ENCODE measurements at places on chromosomes 12 and 14.

DNA sequence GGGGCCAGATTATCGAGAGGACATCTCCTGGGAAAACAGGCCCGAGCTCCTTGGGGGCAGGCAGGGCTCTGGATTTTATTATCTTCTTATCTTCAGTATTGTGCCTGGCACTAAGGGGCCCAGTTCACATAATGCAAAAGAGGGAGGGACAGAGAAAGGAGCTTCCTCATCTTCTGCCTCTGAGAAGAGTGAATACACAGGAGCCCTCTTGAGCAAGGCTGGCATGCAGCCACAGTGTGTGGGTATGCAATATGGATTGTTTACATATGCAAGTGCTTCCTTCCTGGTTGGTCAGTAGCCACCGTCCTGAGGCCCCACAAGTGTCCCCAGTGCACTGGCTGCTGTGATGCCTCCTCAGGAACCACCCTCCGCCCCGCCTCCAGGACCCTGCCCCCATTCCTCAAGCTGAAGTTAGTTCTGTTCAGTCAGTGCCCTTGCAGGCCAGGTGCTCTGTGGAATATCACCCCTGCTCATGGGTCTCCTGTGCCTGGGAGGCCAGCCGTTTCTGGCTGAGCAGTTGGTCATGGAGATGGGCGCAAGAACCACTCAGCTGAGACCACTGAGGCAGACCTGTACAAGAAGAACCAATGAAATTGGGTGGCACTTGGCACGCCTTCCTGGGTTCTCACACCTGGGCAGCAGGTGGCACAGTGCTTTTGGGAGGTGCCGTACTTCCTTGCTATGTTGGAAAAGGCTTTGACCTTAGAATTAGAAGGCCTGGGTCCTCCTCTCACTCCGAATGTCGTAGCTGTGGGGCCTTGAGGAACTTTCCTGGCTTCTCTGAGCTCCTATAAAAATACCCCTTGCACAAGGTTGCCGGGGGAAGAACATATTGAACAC, 35.1 kb upstream of the ACTN1 start:
- no peak for DNase-seq

DNA sequence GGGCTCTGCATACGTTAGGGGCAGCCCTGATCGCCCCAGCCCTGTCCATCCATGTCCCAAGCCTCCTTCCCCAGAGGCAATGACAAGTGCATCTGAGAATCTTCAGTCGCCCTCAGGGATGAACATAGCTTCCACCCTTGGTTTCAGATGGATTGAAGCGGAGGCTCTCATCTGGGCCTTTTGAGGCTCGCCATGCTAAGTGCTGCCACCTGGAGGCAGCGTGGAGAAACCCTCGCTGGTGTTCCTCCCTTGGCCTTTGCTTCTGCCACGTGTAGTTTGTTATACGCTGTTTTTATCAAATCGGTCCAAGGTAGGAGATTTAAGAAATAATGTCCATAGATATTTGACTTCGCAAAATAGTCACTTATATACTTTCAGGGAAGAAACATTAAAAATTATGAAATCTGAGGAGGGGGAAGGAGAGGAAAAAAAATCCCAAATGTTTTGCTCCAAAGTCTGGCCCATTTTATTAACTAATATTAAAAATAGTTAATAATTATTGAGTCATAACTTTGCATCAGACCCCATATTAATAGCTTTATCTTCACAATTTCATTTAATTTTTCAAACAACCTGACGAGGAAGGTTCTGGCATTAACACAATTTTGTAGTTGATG, 28.8 kb upstream of the LRRC10 start:
- DNase-seq, result peak; percentile 63

GRCh38 chr12:25557830-25558436, 4.8 kb upstream of the LMNTD1 start:
- peak; percentile 4 for DNase-seq

GRCh38 chr12:118541071-118541470, 164.7 kb downstream of the SUDS3 start:
- no peak for DNase-seq

- DNase-seq, result no peak
Observed at GRCh38 chr12:90729736-90730135, 225.2 kb downstream of the CCER1 start.

GRCh38 chr12:119419381-119419780, 84.9 kb downstream of the CCDC60 start:
- no peak for DNase-seq

GRCh38 chr12:24206621-24207020, 257.2 kb upstream of the SOX5 start:
- no peak for DNase-seq

- no peak for DNase-seq
Observed at GRCh38 chr14:63266106-63266505, 52.6 kb downstream of the GPHB5 start.

- DNase-seq, result no peak
Observed at GRCh38 chr12:2834581-2835491, at the start of gene NRIP2. Gene NRIP2, minus strand, starts transcription at chr12:2835035. Its CDS starts 52 bp downstream, at chr12:2834983.

GRCh38 chr12:90245391-90245790, 536.8 kb upstream of the ATP2B1 start:
- no peak for DNase-seq

GRCh38 chr12:51198568-51199365, 19.1 kb downstream of the POU6F1 start:
- DNase-seq, result no peak

DNA sequence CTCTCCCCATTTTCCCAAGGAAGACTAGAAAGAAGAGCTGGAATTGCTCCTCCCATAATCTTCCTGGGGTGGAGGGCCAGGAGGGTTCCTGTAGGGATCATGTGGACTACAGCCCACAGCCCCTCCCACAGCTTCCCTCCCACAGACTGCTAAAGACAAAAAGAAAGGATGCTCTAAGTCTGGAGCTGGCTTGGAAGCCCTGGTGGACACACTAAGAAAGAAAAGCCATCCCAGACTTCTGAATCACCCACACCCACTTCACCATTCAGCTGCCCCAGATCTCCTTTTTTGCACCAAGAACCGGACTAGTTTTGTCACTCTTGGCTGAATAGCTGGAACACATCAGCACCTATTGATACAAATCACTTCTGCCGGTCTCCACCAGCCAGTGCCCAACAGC, 56.8 kb upstream of the PLXNC1 start:
- no peak for DNase-seq

DNA sequence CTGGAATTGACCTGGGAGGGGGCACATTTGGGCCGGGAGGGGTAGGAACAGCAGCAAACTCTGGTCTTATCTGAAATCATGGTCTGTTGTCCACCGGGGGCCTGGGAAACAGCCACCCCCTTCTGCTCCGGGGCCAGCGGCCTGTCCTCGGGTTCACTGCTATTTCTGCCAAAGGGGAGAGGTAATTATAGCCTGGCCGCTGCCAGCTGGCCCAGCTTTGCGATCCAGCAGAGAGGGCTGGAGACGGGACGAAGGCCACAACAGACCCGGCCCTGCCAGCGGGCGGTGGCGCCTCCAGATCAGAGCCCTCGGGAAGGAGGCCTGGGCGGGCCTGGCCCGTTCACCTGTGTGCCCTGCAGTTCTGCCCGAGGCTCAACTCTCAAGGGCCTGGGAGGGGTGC, at the start of gene C14orf180:
Gene C14orf180, plus strand, starts transcription at position 258 of the 400 bp plus-strand sequence. CDS start 6,667 bp downstream, outside the sequence.
- no peak for DNase-seq

DNA sequence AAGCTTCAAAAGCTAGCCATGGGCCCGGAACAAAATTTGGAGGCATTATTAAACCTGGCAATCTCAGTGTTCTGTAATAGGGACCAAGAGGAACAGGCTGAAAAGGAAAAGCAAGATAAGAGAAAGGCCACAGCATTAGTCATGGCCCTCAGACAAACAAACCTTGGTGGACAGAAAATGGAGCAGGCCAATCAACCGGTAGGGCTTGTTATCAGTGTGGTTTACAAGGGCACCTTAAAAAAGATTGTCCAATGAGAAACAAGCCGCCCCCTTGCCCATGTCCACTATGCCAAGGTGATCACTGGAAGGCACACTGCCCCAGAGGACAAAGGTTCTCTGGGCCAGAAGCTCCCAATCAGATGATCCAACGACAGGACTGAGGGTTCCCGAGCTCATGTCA, 653.9 kb upstream of the TMEM132C start:
- DNase-seq, result no peak

DNA sequence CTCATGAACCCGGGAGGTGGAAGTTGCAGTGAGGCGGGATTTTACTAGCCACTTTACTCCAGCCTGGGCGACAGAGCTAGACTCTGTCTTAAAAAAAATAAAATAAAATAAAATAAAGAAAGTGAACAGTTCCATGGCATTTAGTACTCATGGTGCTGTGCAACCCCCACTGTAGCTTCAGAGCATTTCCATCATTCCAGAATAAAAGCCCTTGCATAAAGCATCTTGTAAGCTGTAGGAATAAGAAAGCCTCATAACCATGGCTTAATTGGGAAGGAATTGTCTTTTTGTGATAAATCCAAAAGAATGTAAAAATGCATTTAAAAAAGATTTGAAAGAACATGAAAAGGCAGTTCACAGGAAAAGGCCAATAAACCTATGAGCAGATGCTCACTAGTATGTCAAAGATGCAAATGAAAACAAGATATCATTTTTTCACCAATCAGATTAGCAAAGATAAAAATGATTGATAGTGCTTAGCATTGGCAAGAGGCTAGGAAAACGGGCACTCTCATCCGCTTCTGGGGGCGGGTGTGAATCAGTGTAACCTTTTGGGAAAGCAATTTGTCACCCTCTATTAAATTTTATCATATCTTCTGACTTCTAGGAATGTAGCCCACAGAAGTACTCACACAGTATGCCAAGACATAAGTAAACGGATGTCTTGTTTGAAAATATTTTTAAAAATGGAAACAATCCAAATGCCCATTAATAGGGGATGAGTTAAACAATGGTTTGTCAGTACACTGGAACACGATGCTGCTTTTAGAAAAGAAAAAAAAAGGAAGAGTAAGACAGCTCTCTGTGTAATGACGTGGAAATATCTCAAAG, 46.6 kb downstream of the CFAP251 start:
- no peak for DNase-seq

- DNase-seq, result peak; percentile 80
Observed at GRCh38 chr12:130775953-130776856, 60.1 kb upstream of the RIMBP2 start.

GRCh38 chr12:52667509-52667908, 12.7 kb downstream of the KRT1 start:
- no peak for DNase-seq

DNA sequence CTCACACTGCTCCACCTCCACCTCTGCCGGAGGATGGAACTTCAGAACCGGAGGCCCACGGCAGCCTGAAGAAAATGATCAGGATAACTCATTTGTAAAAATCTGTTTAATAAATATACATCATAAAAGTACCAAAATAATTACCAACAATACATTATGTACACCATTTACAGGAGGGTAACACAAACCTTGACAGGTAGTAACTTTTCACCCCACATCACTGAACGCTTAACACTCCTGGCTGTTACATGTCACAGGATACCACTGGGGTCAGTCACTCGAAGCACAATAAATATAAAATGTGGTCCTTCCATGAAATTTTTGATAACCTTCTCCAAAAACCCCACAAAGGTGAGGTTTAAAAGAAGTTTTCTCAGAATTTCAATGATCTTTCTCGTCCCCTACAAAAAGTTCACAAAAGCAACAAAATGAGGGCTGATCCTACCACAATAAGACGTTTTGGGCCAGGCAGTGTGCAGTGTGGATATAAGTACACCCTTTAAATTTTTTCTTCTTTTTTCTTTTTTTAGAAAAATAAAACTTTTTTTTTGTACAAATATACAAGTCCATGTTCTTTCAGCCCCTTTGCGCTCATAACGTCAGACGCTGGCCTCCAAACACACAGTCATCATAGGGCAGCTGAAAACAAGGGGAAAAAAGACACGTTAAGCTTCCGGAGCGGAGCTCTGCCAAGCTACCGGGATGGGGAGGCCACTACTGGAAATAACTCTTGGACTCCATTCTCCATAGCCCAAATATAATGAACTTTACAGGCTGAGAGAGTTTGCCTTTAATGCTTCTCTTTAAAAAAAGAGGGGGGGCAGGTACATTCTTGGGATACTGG, 2.9 kb downstream of the NFKBIA start:
- DNase-seq, result no peak

DNA sequence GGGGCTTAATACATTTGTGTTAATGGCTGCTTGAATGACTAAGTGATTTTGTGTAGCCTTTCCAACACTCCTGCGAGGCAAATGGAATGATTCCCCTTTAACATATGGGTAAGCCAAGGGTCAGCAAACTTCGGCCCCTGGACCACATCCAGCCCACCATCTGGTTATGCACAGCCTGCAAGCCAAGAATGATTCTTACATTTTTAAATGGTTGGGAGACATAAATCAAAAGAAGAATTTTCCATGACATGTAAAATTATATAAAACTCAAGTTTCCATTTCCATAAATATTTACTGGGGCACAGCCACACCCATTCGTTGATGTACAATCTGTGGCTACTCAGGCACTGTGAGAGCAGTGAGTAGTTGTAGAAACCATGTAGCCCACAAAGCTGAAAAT, 9.0 kb downstream of the SLC8B1 start:
- no peak for DNase-seq

DNA sequence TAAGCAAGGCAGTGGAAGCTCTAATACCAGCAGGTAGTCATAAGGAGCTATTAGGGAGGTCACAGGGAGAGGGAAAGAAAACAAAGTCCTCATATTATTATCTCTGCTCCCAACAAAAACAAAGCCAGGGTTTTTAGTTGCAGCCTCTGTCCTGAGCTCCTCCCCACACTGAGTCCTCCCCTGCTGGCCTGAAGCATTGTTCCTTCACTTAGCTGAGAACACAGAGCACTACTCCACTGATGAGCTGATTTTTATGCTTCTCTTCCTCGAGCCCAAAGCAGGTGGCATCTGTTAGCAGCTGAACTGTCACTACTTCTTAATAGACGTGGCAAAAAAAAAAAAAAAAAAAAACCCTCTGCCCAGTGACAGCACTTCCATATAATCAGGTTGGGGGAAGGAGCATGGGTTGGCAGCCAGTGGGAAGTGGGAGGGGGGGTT, 10.5 kb upstream of the STAC3 start:
- DNase-seq, result no peak

DNA sequence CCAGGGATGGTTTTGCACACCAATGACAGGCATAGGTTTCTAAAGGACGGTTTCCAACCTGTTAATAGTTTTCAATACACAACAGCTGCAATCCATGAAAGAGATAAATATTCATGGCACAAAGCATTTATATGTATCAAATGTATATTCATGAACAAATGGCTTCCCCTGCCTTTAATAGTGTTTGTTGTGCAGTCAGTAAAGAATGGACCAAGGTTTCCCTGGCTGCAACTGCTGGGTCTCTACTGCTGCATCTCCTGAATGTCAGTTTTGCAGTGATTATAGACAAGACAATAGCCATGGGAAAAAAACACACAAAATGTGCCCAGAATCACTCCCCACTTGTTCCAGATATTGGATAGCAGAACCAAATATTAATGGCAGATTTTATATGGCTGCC, 284.1 kb downstream of the BTG1 start:
- DNase-seq, result no peak

DNA sequence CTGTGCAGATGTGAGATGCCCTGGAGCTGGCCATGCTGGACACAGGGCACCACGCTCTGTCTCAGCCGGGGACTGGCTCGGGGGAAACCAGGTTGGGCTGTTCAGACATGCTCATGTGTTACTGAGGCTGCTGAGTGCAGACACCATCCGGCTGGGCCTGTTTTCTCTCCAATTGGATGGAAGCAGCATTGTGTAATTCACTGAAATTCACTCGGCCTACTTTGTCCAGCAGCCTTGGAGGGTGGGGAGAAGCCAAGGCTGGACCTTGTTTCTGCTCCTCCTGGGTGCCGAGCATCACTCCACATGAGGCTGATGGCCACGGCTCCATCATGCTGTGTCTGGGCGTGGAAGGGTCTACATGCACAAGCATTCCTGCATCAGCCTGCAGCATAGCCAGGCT, 130.7 kb downstream of the SMOC1 start:
- no peak for DNase-seq
